Omental fat pad (tissue), 4 donors: ENCODE measurements at places on chromosomes 6 and 20. TPM values are rescaled to one million over a fixed set of nuclear protein-coding genes. Genes with fewer than 3 reads are reported as not detected.

GRCh38 chr6:136666041-136666440 is 115.8 kb upstream of the MAP7 start:
- no peak for DNase-seq

DNA sequence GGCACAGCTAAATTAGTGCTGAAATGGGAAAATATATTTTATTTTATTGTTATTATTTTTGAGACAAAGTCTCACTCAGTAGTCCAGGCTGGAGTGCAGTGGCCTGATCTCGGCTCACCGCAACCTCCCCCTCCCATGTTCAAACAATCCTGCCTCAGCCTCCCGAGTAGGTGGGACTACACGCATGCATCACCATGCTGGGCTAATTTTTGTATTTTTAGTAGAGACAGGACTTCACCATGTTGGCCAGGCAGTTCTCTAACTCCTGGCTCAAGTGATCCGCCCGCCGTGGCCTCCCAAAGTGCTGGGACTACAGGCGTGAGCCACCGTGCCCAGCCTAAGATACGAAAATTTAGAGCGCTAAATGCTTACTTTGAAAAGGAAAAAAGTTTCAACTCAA is 4.8 kb downstream of the RAB23 start:
- DNase-seq: no peak

GRCh38 chr6:56347526-56347925 is 100.1 kb upstream of the COL21A1 start:
- no peak for DNase-seq

DNA sequence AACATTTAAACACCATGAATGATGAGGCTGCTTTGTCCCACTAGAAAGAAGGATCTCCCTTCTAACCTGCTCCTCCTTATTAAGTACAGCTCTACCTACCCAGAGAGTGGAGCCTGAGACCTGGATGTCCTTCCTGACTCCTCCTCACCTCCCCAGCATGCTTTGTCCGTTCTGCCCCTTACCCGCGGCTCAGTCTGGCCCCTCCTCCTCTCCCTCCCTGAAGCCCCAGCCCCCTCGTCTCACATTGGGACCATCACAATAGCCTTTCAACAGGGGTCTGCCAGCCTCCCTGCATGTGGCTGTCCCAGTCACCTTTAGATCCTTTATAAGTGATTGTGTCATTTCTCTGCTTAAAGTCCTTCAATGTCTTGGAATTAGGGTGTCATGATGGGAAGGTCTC is 72.5 kb downstream of the DZANK1 start:
- no peak for DNase-seq

DNA sequence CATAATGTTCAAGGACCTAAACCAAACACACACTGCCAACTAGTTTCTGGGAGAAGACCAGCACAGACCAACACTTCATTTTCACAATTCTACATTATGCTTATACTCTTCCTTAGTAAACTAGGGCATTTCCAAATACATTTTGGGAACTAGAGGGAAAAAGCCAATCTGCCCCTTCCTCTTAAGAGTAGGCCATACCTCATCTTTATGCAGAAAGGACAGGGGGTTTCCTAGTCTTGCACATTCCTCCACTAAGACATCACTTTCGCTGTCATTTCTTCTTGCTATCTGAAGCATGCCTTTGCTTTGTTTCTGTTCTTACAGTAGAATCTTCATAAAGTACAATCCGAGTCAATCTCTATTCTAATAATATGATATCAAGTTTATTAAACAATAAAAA is 105.7 kb downstream of the SMLR1 start:
- DNase-seq: no peak

GRCh38 chr20:21166801-21167200 is 40.9 kb downstream of the KIZ start:
- DNase-seq: no peak

DNA sequence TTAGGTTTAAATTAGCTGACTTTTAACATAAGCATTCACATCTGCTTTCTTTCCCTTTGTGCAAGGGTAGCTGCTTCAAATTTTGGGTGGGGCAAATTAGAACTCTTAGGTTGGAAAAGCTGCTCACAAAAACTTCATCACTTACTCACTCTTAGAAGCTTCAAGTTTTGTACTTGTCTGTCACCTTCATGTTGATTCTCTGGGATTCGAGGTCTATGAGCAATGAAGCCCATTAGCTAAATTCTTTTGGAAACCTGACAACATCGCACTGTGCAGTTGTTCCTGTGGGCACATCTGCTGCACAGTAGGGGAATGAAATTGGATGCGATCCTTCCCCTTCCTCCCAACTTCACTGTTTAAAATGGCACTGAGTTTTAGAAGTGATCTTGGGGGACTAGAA is 156.1 kb downstream of the UBE3D start:
- DNase-seq: no peak

DNA sequence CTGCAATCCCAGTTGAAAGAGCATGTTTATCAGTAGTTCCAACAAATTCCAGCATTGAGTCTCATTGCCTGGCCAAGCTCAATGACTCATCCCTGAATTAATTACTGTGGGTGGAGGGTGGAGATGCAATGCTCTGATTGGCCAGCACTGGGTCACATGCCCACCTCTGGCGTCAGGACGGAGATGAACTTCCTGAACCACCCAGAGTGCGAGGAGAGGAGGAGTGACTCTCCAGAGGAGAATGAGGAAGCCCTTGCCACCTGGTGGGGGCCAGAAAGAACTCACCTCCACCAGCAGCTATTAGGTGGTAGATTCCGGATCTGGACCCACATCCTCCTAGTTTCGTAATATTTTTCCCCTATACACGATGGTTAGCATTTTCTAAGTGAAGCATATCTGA is 283.9 kb downstream of the TBC1D7 start:
- no peak for DNase-seq

DNA sequence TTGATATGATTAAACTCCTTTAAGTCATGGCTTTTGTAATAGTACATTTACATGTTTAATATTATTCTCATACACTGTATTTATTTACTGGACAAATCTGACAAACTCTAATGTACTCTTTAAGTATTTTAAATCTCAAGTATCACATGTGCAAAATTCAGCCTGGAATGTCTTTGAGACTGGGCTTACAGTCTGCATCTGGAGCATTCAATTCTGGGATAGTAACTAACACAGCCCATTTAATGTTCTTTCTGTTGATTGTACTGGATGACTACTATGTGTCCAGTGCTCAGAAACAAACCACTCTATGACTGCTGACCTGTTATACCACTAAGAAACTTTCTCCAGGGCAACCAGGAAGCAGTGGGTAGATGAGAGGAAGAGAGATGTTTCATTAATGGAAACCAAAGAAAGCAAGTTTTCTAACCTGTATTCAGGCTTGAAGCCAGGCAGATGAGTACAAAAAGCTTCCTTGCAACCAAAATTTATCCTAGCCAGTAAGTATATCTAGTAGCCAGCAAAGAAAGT is 26.8 kb downstream of the FBXL4 start:
- no peak for DNase-seq

DNA sequence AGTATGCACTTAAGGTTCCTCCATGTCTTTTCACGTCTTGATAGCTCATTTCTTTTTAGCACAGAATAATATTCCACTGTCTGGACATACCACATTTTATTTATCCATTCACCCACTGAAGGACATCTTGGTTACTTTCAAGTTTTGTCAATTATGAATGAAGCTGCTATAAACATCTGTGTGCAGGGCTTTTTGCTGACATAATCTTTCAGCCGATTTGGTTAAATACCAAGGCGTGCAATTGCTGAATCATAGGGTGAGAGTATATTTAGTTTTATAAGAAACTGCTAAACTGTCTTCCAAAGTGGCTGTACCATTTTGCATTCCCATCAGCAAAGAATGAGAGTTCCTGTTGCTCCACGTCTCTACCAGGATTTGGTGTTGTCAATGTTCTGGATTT is 44.9 kb upstream of the PHACTR2 start:
- no peak for DNase-seq

GRCh38 chr6:40042232-40042631 is 108.0 kb upstream of the MOCS1 start:
- no peak for DNase-seq

DNA sequence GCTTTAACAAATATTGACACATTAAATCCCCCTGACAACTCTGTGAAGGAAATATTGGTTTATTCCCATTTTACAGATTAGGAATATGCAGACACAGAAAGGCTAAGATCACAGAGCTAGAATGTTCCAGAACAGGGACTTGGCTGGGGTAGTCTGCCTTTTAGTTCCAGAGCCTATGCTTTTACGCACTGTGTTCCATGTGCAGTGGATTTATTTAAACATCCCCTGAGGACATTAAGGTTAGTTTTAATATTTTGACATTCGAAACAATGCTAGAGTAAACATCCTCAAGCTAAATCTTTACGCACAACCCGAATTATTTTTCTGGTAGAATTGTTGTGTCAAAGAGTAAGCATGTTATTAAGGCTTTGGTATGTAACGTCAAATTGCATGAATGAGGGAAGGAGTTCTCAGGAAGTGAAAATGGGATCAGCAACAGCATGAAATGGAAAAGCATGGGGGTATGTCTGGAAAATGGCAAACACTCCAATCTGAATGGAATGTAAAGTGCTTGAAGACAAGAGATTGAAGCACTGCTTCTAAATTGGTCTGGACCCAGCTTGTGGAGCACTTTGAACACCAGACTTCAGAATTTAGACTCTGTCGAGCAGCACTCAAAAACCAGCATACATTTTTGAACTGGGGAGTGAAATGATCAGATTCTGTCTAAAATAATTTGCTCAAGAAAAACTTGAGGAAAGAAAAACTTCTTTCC is 429.9 kb downstream of the CD83 start:
- no peak for DNase-seq

GRCh38 chr6:81242624-81243023 is 509.9 kb downstream of the TENT5A start:
- DNase-seq: no peak

- no peak for DNase-seq
Measured at GRCh38 chr6:88403486-88403885, 237.3 kb upstream of the CNR1 start.

Gene PRL
- not detected for total RNA-seq
